Aorta (tissue), 5 donors: ENCODE measurements at places on chromosomes 1 and 21. TPM values are rescaled to one million over a fixed set of nuclear protein-coding genes. Genes with fewer than 3 reads are reported as not detected.

GRCh38 chr1:99887890-99888289 is 37.7 kb downstream of the AGL start:
- no peak for DNase-seq
- H3K4me1 ChIP-seq = no peaks in the 10 kb centered on the region
- no peaks in the 10 kb centered on the region for H3K27me3 ChIP-seq
- H3K4me3 ChIP-seq = no peak overlapping the region
- no peak overlapping the region for H3K27ac ChIP-seq
- H3K36me3 ChIP-seq = peaks cover 5% of the 10 kb centered on the region

The L1TD1 gene
- total RNA-seq = 0.68 TPM

DNA sequence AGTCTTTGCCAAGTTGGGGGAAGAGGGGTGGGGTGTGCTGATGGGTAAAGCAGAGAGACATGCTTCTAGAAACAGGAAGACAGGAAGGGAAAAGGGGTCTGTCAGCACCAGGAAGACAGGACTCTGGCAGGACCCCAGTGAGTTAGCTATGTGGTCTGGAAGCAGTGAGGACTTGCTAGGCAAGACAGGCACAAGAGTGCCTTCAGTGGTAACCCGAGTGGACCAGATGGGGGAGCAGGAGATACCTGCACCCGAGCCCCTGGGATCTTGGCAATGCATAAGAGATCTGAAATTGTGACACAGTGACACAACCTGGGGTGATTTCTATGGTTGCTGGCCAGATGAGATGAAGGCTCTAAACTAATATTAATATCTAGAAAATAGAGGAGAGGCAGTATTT is 7.0 kb downstream of the TLR5 start:
- H3K27me3 ChIP-seq = no peaks in the 10 kb centered on the region
- H3K4me1 ChIP-seq = no peaks in the 10 kb centered on the region
- no peaks in the 10 kb centered on the region for H3K36me3 ChIP-seq
- no peak overlapping the region for H3K27ac ChIP-seq

DNA sequence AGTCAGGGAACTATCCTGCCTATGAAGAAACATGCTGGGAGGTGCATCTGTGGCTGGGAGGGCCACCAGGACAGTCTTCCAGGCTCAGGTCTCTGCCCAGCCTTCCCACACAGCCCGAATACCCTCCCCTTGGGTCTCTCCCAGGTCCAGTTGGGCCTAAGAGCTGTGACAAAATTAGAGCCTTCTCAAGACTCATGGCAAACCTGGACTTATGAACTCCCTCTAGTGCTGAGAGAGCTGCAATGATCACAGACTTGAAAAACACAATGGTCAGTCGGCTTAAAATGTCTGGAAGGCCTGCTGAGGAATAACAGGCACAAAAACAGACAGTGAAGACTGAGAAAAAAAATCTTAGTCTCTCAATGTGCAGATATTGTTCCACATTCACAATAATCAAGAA is 325.1 kb downstream of the BRINP2 start:
- no peak overlapping the region for H3K4me3 ChIP-seq
- no peak overlapping the region for H3K27ac ChIP-seq
- H3K4me1 ChIP-seq = no peaks in the 10 kb centered on the region
- H3K27me3 ChIP-seq = no peaks in the 10 kb centered on the region
- H3K36me3 ChIP-seq = no peaks in the 10 kb centered on the region

DNA sequence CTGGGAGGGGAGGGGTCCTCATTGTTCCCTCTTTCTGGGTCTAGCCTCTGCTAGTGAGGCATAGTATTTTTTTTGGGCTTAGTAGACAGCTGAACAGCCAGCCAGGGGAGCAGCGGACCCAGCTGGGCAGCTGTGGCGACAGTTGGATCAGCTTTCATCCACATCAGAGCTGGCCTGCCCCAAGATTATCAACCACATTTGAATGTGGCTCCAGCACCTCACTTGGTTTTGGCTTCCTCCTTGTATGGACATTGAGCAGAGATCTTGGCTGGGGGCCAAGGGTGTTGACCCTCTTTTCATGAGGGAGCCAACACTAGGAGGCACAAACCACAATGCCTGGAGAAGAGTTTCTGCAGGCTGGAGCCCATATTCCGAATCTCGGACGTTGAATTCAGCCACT is 25.0 kb downstream of the WNT4 start:
- H3K36me3 ChIP-seq = no peaks in the 10 kb centered on the region
- H3K27ac ChIP-seq = no peak overlapping the region
- H3K27me3 ChIP-seq = no peaks in the 10 kb centered on the region
- no peak for DNase-seq

- H3K27ac ChIP-seq = no peak overlapping the region
- no peak overlapping the region for H3K4me3 ChIP-seq
- H3K27me3 ChIP-seq = no peaks in the 10 kb centered on the region
These were observed 39.9 kb upstream of the SLC19A1 start for GRCh38 chr21:45582128-45582527.

DNA sequence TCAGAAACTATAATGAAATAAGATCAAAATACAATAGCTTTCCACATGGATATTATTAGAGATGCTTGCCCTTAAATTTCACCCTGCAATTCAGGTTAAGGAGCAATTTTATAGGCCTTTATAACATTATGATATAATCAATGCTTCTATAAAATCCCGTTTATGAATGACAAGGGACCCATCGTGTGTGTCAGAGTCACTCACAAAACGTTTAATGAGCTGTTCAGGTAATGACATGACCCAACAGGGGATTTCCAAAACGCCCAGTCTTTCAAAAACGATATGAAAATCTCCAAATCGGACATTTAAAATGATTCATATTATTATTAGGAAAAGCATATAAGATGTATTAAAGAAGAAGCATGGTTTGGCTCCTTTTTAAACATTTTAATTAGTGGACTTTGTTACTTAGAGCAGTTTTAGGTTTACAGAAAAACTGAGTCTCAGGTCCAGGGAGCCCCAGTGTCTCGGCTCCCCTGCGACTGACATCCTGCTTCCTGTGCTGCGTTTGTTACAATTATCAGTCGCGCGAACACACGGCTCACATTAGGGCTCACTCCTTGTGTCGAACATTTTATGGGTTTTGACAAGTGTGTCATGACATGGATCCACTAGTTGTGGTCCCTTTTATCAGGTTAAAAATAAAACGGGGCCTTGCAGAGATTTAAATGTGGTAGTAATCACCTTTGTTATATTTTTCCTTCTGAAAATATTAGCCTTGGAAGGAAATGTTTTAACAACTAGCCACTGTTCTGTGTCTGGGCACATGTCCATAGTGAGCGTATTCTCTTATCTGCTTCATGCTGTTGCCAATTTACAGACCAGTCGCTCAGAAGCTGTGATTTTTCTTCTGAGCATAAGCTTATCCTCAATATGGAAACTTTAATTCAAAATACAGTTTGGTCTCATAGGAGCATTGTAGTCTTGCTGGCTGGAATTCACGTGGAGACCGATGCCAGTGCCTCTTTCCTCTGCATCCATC is 52.0 kb upstream of the POFUT2 start:
- H3K27ac ChIP-seq = no peak overlapping the region
- no peak overlapping the region for H3K4me3 ChIP-seq

The LRRC7 gene
- total RNA-seq = 1.3 TPM

The TRIM67 gene
- not detected for total RNA-seq
